ENCODE measurements at places on chromosomes 1 and 21.

- DNase-seq, result no peak
These were observed 20.9 kb downstream of the UQCRHL start for GRCh38 chr1:15786581-15786980.

- DNase-seq, result no peak
These were observed 326.8 kb downstream of the HLX start for GRCh38 chr1:221206076-221206475.

- no peak for DNase-seq
These were observed 4.9 kb upstream of the LAD1 start for GRCh38 chr1:201404055-201404454.

DNA sequence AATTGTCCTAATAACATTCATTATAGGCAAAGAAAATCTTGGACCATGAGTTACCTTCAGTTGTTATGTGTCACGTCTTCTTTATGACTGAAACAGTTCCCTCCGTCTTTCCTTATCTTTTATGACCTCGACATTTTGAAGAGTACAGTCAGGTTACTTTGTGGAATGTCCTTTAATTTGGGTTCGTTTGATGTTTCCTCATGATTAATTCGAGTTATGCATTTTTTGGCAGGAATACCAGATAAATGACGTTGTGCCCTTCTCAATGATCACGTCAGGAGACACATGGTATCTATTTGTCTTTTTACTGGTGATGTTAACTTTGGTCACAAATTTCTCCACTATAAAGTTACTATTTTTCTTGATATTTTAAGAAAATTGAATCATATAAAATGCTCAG is 17.3 kb upstream of the KLF17 start:
- no peak for DNase-seq

DNA sequence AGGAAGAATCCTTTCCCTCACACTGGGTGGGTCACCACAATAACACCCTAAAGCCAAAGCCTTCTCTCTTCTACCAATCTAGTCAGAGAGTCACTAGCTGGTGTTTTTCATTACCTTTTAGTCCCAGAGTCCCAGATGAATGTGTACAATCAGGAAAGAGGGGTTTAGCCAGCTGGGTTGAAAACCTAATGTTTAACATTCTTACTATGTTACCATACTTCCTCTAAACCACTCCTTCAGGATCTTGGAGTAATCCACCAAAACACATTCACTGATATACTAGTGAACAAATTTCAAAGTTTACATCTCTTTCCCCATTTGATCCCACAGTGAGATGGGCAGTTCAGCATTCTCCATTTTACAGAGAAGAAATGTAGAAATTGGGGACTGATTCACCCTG is 9.7 kb downstream of the LPAR3 start:
- no peak for DNase-seq

DNA sequence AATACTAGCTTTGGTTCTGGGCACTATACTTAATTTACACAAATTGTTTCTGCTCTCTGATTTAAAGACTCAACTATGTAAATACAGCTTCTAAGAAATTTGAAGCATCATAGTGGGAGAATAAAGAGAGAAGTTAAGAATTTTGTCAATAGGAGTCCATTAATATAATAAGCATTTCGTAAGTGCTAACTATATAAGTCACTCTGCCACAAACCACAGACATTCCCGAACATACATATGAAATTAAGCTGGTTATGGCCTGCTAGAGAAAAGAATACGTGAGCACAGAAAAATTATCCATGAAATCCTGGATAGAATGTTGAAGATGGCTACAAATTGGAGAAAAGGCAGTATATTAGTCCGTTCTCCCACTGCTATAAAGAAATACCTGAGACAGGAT is 526.2 kb downstream of the MRPL39 start:
- no peak for DNase-seq

Measured in T-helper 1 cell (primary cell).